NCI-H1436 (cell line): ENCODE measurements at places on chromosomes 2 and 18.

- no peak for DNase-seq
These were observed 710 bp downstream of the SEC11C start for GRCh38 chr18:59140302-59140885.

GRCh38 chr18:41150316-41150715 is 804.7 kb upstream of the PIK3C3 start:
- DNase-seq: peak; percentile 95

GRCh38 chr2:233094614-233095013 is 34.5 kb downstream of the INPP5D start:
- no peak for DNase-seq

DNA sequence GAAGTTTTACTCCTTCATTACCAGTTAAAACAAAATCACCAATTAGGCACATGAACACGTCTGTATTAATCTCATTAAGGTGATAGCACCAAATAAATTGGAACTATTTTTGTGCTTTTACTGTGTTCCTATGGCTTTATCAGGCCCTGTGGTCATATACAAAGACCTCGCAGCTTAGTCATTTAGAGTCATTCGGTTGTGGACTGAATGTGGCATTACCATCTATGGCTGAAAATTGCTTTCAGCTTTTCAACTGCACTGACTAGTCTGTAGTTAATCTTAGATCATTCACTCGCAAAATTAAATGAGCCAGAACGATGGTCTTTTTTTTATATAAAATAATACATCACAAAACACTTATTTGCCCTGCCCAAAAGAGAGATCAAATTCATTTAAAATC is 601.7 kb downstream of the NR4A2 start:
- DNase-seq: no peak

DNA sequence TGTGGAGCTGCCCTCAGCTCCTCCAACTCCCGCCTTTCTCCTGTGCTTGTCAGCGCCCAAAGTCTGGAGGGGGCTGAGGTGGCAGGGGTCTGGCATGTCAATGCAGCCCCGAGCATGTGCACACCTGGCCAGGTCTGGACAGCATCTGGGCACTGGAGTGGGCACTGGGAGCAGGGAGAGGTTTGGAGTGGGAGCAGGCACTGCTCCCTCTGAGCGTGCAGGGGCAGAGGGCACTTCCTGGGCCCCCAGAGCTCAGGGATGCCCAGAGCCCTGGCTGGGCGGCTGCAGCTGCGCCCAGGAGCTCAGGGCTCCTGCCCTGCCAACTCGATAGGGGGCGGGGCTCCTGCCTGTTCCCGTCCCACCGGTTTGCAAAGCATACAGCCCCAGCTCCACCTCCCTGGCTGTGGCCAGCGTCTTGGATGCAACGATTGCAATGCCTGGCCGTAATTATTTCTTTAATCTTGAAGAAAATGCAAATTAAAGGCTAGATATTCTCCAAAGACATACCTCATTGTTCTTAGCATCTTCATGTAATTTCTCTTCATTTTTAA is 57.4 kb upstream of the LDAH start:
- DNase-seq: no peak

GRCh38 chr18:69885841-69886531 is 61.7 kb downstream of the CD226 start:
- DNase-seq: no peak

DNA sequence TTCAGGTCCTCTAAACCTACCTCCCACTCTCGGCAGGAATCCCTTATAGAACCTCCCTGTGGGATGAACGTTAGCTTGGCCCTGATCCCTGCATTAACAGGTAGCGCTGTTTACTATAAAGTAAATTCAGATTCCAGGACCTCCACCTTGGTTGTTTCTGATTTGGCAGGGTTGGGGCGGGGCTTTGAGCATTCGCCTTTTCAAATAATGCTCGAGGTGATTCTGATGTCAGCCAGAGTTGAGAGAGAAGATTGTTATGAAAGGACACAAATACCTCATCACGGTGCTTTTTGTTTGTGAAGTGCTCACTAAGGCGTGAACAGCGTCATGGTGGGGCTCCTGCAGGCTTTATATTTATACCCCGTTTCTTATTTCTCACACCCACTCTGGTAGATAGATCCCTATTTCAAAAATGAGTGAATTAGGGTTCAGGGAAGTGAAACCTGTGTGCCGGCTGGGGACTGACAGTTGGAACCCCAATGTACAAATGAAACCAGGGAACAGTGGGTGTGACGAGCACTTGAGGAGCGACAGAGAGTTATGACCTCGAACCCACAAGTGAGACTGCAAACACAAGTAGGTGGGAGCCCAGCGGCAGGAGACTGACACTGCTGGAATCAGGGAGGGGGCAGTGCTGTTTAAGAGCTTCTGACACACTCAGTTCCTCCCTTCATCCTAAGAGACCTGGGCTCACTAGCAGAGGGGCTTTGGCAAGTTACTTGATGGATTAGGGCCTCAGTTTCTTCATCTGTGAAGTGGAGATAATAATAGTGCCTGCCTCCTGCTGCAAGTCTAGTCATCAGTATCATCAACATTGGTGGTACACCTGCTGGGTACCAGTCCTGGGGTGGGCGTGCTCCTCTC is 14.2 kb upstream of the CXCR4 start:
- no peak for DNase-seq

GRCh38 chr2:46843316-46843715 is 72.3 kb downstream of the MCFD2 start:
- no peak for DNase-seq

- no peak for DNase-seq
These were observed 10.1 kb downstream of the HDAC4 start for GRCh38 chr2:239390546-239391285.
